NCI-H187 (cell line): ENCODE measurements at places on chromosomes 12 and 14.

GRCh38 chr12:47249082-47249481, 169.3 kb upstream of the AMIGO2 start:
- DNase-seq, result no peak

DNA sequence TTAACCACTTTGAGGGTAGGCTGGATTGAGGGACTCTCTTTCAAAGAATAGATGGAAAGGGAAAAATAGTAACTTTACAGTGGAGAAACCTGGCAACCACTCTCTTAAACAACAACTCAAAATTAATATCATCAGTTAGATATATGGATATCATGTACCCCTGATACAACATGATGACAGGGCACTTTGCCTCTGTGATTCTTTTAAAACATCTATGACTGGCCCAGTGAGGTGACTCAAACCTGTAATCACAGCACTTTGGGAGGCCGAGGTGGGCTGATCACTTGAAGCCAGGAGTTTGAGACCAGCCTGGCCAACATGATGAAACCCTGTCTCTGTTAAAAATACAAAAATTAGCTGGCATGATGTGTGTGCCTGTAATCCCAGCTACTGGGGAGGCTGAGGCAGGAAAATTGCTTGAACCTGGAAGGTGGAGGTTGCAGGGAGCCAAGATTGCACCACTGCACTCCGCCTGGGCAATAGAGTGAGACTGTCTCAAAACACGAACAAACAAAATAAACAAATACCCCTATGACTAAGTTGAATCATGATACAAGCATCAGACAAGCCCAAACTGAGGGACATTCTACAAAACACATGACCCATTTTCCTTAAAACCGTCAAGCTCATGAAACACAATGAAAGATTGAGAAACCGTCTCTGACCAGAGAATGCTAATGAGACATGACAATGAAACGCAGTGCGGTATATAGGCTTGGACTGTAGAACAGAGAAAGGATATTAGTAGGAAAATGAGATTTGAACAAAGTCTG, 26.4 kb upstream of the SLC7A8 start:
- no peak for DNase-seq

DNA sequence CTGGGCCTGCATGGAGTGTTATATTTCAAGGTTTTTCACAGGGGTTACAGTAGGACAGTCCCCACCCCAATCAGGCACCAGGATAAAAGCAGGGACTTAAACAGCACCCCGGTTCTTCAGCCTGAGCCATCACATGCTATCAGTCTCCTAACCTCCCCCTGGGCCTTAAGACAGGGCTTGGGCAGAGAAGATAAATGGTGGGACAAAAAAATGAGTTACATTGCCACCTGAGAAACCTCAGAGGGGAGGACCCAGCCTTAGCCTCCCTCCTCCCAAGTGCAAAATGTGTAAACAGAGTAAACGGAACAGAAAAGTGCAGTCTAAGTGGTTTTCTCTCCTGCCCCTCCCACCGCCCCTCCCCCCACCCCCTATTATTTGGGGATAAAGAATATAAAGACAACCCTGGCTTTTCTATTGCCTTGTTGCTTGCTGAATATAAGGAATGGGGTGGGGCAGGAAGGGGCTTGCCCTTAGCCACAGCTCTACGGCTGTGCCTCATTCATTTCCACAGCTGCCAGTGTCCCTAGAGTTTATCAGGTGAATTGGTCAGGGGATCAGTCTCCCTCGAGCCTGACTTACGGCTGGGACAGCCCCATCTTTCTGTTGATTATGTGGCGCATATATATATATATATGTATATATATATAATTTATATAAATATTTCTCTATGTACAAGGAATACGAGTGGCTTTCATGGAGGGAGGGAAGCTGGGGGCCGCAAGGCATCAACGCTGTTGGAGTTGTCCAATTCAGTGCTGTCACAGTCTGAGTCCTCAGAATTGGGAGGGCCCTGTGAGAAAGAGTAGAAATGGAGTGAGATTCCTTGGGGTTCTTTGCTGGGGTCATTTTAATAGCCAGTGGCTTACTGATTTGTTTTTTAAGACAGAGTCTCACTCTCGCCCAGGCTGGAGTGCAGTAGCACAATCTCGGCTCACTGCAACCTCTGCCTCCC, 18.5 kb downstream of the MAP3K12 start:
- no peak for DNase-seq

DNA sequence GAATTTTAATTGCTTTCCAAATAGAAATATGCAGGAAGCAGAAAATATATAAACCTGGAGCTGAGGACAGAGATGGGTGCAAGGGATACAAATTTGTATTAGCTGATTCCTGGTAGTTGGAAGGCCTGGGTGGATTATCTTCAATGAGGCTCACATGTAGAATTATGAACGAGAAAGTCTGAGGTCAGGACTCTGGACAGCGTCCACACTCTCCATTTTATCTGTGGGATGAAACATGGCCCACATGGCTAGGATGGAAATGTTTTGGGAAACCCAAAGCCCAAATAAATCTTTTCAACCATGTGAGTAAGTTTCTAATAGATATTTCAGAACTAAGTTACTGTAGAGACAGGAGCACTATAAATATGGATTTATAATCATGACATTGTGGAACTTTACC, 256.1 kb downstream of the APAF1 start:
- no peak for DNase-seq

DNA sequence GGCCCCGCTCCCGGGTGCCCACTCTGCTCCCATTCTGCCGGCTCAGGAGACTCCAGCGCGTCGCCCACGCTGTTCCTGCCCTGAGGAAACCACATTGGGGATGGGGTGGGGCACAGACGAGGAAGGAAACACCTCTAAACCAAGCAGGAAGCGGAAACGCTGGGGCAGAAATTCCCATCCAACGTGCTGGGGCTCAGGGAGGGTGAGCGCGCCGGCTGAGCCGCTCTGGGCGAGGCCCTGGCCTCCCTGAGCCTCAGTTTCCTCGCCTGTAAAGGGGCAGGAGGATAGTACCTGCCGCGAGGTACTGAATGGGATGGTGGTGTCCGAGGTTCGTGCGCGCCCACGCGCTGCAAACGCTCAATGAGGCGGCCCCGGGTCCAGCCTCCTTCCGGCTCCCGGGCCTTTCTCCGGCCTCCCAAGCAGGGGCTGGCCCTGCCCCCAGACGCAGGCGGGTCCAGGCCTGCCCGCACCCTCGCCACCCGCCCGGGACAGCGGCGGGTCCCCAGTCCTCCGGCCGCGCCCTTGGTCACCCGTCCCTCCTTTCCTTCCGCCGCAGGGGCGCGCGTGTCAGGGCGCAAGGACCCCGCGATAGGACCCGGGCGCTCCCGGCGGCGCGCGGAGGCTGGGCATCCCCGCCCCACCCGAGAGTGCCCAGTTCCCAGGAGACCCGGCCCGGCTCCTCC, 673 bp downstream of the BEGAIN start:
- no peak for DNase-seq

- DNase-seq, result no peak
These were observed 242.0 kb downstream of the ADAMTS20 start for GRCh38 chr12:43309959-43310358.

GRCh38 chr12:33825986-33826602, 196.2 kb upstream of the ALG10 start:
- DNase-seq, result peak; percentile 75

GRCh38 chr12:65015850-65016249, 105.3 kb downstream of the WIF1 start:
- DNase-seq, result no peak

DNA sequence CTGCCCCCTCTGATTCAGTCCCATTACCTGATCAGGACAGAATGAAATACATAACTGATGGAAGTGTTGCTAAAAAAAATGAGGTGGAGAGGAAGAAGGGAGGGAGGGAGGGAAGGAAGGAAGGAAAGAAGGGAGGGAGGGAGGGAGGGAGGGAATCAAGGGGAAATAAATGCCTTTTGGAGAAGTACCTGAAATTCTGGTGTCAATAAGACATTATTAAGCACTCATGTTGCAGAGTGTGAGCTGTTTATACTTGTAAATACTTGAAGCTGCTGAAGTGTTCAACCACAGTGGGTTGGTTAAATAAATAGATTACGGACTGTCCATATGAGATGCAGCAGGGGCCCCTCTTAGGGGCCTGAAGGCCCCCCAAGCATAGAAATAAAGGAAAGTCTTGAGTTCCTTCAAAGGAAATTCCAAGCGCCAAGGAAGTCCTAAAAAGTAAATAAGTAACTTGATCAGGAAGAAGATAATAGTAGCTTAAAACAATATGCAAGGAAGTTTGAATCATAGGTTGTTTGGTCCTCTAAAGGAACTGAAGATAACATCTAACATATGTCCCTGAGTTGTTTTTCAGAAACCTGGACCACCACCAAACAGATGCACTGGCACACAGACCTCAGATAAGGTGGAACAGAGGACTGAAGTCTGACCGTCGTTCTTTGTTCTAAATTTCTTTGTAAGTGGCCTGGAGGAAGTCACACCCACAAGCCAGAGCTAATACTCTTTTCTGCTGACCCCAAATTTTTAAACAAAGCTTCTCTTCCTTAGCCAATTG, 110.8 kb downstream of the SEC23A start:
- no peak for DNase-seq

DNA sequence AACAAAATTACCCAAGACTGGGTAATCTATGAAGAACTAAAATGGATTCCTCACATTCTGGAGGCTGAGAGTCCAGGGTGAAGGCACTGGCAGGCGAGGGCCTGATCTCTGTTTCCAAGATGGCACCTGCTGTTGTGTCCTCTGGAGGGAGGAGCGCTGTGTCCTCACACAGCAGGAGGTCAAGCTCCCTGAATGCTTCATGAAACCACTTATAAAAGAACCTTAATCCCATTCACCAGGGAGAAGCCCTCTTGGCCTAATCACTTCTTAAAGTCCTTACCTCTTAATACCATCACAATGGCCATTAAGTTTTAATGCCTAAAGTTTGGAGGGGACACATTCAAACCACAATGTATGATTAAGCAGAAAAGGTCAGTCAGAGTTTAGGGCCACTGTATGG, 172.4 kb downstream of the EMP1 start:
- DNase-seq, result peak; percentile 70

DNA sequence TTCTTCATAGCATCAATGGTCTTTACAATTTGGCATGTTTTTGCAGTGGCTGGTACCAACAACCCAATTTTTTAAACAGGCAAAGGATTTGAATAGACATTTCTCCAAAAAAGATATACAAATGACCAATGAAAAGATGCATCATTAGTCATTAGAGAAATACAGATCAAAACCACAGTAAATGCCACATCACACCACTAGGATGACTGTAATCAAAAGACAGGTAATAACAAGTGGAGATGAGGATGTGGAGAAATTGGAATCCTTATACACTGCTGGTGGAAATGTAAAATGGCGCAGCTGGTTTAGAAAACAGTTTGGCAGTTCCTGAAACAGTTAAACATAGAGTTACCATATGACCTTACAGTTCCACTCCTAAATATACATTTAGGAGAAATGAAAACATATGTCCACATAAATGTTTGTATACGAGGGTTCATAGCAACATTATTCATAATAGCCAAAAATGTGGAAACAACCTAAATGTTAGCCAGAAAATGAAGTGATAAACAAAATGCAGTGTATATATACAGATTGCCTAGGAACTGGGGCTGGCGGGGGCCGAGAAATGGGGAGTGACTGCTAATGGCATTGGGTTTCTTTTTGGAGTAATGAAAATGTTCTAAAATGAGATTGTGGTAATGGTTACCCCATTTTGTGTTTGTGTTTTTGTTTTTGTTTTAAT, 55.2 kb downstream of the TGFB3 start:
- DNase-seq, result no peak

GRCh38 chr14:36784541-36784940, 122.9 kb downstream of the PAX9 start:
- no peak for DNase-seq

GRCh38 chr12:25404955-25405354, 148.1 kb downstream of the LMNTD1 start:
- no peak for DNase-seq

DNA sequence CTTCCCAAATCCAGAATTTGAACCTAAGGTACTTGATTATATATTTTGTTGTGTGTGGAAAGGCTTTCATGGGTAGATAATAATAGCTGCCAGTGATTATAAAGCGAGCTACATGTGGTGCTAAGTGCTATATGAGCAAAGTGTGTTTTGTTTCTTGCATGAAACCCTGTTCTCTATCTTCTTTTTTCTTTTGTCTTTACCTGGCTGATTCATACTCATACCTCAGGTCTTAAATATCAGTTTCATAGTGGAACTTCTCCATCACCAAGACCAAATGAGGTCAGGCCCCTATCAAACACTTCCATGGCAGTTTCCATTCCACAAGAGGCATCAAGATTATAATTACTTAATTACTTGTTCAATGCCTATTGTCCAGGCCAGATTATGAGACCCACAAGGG, 6.9 kb downstream of the MAP3K9 start:
- no peak for DNase-seq

GRCh38 chr12:25655702-25656101, 102.6 kb upstream of the LMNTD1 start:
- DNase-seq, result no peak

DNA sequence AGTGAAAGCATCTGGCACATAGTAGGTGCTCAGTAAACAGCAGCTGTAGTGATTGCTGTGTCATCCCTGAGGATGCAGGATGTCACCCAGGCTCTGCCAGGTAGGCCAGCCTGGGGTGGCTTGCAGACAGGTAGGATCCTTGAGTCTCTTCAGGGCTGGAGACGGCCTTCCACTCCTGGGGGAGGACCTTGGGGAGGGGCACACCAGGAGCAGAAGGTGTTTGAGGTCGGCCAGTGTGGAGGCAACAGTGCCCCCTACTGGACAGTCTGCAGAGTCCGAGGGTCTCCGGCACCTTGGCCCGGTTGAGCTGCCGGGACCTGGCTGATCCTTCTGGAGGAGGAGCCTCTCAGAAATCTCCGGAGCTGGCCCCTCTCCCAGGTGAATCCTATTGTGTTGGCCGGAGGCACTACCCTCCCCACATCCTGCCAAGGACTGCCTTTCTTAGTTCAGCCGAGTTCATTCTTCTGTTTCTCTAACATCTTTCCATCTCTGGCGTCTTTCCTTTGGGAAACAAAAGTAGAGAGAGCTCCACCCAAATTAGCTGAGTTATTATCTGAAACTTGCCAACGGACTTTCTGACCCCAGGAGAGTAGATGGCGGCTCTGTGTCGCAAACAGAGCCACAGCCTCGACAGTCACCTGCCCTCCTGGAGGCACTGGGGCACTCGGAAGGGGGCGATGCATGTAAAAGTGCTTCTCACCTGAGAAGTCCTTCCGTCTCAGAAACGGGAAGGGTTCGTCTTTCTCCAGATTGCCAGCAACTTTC, 41.8 kb upstream of the CLMN start:
- no peak for DNase-seq

GRCh38 chr14:62087191-62087590, 325.0 kb downstream of the SNAPC1 start:
- no peak for DNase-seq

GRCh38 chr14:59244581-59244980, 56.1 kb downstream of the DAAM1 start:
- DNase-seq, result no peak

GRCh38 chr14:65356327-65356836, 56.1 kb upstream of the FUT8 start:
- DNase-seq, result no peak

GRCh38 chr14:88202286-88202685, 120.8 kb downstream of the KCNK10 start:
- no peak for DNase-seq

DNA sequence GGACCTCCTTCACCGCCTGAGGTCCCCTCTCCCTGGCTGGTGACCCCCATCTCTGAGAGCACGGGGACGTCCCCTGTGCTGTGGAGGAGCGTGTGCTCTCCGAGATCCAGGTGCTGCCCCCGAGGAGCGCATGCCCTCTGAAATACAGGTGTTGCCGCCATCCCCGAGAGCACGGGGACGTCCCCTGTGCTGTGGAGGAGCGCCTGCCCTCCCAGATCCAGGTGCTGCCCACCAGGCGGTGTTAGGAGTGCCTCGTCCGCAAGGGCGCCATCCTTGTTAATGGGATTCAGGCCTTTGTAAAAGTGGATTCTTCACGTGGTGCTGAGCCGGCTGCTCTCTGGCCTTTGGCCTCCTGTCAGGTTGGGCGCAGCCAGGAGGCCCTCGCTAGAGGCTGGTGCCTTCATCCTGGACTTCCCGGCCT, 10.1 kb downstream of the NOC4L start:
- no peak for DNase-seq
